ENCODE measurements at places on chromosomes 1 and 21.

- DNase-seq = no peak
These were observed 11.2 kb upstream of the IVNS1ABP start for GRCh38 chr1:185328255-185328654.

GRCh38 chr1:32775640-32776337, 41.4 kb downstream of the YARS1 start:
- DNase-seq = no peak

DNA sequence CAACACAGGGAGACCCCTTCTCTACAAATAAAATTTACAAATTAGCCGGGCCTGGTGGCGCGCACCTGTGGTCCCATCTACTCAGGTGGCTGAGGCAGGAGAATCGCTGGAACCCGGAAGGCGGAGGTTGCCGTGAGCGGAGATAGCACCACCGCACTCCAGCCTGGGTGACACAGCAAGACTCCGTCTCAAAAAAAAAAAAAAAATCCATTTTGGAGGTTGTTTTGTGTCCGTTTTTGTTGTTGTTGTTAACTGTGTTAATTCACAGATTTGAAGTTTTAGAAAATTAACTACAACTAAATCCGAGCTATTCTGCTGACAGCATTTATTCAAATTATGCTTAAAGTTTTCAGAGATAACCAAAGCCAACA, 618 bp downstream of the CLCC1 start:
- no peak for DNase-seq

GRCh38 chr1:53526451-53527101, 67.4 kb downstream of the DMRTB1 start:
- DNase-seq = peak; percentile 61

DNA sequence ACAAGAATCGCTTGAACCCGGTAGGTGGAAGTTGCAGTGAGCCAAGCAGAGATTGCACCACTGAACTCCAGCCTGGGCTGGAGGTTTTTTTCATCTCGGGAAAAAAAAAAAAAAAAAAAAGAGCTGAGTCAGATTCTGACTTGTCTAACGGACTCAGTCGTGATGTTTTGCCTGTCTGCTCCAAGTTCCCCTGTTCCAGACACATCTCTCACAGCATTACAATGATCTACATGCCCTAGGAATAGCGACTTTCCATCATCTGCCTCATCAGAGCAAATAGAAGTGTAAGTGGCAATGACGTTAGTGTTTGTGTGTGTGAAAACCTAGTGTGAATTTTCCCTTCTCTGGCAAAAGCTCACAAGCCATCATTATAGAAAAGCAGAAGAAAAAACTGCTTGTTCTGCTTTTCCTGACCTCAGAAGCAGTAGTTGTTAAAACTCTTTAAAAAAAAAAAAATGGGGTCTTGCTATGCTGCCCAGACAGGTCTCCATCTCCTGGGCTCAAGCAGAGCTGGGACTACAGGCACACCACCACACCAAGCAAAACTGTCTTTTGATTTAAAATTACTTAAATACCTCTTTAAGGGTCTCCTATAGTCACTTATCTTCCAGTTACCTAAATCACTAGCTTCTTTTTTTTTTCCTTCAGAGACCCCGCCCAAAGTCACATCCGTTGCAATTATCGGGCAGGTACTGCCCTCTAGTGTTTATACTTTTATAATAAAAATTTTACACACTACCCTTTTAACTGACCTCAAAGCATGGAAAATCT, 37.3 kb downstream of the PLEKHO1 start:
- peak; percentile 26 for DNase-seq

DNA sequence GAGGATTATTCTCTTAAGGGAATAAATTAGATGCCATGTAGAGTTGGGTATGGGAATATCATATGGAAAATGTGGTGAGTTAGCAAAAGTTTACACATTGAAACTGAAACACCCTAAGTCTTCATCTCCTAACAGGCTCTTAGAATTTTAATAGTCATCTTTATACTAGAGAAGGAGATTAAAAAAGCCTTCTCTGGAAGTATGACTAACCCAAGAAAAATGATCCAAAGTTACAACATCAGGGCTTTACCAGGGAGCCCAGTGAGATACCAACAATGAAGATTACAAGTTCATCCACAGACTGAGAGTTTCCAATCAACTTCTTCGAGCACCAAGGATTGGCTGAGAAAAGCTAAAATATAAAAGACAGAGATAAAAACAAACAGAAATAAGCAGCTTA, 70.0 kb upstream of the KIAA0040 start:
- DNase-seq = no peak

DNA sequence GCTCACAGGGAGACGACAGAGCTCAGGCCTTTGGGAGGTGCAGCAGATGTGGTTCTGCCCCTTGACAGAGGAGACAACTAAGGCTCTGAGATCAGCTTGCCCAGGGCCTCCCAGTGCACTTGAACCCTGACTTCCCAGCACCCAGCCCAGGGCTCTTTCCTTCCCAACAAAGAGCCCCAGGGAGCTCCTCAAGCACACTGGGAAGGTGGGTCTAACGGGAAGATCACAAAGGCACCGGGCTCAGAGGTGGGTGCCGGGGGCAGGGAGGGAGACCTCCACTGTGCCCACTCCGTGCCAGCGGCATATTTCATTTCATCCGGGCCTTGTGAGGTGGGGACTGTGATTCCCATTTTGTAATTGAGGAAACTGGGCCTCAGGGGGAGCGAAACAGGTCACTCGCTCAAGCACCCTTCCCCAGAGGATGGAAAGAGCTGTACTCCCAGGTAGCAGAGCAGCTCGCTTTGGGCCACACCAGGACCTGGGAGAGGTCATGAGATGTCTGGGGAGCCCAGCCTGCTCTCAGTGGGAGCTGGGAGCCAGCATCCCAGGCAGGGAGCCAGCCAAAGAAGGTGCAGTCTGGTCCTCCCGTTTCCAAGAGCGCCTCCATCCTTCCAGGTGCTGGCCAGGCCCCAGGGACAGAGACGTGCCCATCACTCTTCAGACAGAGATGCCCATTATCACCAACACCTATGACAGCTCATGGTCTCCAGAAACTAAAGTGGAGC, 82.3 kb downstream of the SYT2 start:
- DNase-seq = no peak
